NCI-H187 treated with DMSO at 0.1 percent for 48 hours (cell line): ENCODE measurements at places on chromosomes 4 and X.

GRCh38 chr4:2598511-2599303 is 62.3 kb downstream of the FAM193A start:
- no peak for DNase-seq

GRCh38 chr4:9921326-9921725 is 100.0 kb downstream of the SLC2A9 start:
- DNase-seq: no peak

DNA sequence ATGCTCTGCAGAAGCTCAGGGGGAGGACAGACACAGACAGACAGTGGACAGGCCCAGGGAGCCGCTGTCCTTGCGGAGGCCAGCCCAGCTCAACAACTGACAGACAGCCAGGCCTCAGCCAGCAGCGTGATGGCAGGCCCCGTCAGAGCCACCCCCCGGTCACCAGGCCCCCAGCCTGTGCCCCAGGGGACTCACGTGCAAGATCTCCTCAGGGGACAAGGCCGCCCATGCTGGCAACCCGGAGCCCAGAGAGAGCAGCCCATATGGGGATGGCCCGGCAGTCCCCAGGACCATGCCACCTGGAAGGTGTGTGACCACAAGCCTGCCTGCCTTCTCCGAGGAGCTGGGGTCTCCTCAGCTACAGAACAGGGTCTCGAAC is 28.0 kb upstream of the MXD4 start:
- no peak for DNase-seq

GRCh38 chrX:148976571-148977400 is 476.4 kb downstream of the AFF2 start:
- DNase-seq: no peak

DNA sequence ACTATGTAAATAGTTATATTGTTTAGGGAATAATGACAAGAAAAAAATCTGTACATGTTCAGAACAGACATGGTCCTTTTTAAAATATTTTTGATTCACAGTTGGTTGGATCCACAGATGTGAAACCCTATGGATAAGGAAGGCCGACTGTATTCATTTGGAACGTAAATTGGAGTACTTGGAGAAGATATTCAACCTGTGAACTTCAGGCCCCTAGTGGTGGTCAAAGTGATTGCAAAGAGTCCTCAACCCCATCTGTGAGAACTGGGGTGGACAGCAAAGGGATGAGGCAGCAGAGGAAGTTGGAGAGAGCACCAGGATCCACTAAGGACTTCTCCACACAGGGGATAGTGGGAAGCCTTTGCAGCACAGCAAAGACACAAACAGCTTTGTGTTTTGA is 6.2 kb upstream of the CXCL13 start:
- DNase-seq: no peak

DNA sequence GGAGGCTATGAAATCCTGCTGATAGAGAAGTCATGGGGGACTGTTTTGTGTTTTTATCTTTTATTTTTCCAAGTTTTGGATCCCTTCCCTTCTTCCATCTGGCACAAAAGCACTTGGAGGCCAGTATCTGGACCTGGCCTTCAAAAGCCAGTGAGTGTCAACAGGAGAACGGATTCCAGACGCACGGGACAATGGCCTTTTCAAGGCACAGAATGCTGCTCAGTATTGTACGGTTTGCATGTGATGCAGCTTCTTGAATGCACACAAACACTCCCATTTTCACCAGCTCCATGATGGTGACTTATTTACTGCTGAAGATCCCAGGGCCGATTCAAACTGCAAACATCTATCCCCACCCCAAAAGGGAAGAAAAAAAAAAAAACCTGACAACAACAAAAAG is 145.4 kb downstream of the CPEB2 start:
- no peak for DNase-seq

- DNase-seq: no peak
Observed at GRCh38 chr4:7893539-7893938, 46.1 kb downstream of the AFAP1 start.

DNA sequence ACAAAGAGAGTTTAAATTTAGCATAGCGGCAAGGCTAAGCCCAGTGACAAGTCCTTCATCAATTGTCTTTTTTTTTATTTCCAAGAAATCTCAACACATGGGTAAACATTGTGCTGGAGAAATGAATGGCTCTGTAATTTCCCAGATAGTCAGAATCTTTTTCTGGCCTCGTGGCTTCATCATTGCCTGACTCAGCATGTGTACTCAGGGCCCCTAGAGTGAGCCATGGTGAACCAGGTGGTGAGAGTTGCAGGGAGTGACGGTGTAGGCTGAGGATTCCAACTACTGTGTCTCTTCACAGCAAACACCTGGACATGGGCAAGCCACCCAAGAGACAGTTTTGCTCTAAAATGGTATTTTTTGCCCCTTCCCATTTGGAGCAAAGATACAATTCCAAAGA is 43.1 kb upstream of the UCP1 start:
- DNase-seq: no peak

DNA sequence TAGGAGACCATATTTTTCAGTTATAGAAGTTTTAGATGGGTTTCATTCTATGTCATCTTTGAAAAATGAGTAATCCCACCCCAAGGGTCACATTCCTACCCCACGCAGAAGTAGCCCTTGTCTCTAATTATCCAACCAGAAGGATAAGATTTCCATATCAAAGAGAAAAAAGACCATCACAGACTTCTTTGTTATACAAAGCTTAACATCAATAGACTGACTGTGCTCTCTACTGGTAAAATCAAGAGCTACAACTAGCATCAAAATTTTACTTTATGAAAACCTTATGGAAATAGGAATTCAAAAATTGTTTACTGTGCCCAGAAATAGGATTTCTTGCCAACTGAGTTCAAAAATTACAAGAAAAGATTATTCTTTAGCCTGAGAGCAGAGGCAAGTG is 24.9 kb downstream of the TNMD start:
- no peak for DNase-seq

DNA sequence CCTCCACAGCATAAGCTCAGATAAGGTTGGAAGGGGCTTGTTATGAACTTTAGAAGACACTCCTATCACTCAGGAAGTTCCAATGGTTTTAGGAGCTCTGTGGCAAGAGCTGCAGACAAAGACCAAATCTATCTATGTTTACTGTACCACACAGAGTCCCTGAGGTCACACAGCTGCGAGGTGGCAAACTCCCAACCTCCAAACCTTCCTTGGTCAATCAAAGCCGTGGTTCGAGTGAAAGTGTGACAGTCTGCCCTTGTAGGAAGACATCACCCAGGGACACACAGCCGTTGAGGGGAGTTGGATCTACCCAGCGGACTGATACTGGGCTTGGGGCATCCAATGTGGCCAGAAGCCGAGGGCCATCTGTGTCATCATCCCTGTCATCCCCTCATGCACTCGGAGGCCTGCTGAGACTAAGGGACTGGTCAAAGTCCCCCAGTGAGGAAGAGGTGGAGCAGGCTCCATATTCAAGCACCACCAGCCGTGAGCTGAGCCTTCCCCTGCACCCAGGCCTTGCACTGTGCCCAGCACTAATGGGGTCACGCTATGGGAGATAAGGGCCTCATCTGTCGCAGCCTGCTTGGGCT is 26.8 kb downstream of the MAN2B2 start:
- no peak for DNase-seq

DNA sequence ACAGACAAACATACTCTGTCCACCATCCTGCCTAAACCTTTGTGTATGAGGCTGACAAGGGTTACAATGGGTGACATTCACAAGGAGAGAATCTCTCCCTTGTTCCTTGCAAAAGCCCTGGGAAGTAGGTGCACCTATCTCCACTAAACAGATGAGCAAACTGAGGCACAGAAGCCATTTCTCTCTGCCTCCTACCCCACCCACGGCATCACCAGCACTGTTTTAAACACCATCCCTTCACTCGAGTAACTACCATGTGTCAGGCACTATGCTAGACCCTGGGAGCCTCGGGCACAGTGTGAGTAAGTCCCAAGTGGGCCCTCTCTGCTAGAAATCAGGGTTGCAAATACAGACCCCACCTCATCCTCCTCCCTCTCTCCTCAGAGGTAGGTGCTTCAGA is 899 bp downstream of the LYAR start:
- no peak for DNase-seq

GRCh38 chr4:7844594-7844991 is 95.1 kb downstream of the AFAP1 start:
- DNase-seq: no peak
